Left hindlimb (tissue), 1 donor: ENCODE measurements at places on chromosomes 7 and 10.

GRCh38 chr7:124351950-124352349 is 319.1 kb upstream of the TMEM229A start:
- DNase-seq = no peak

- no peak for DNase-seq
These were observed 73.3 kb downstream of the CXCL12 start for GRCh38 chr10:44311563-44312051.

- DNase-seq = no peak
These were observed 116.5 kb downstream of the CABCOCO1 start for GRCh38 chr10:61779276-61779675.

GRCh38 chr10:30744106-30744505 is 114.6 kb upstream of the LYZL2 start:
- no peak for DNase-seq

- no peak for DNase-seq
These were observed 32.5 kb upstream of the DAGLB start for GRCh38 chr7:6480323-6480660.

DNA sequence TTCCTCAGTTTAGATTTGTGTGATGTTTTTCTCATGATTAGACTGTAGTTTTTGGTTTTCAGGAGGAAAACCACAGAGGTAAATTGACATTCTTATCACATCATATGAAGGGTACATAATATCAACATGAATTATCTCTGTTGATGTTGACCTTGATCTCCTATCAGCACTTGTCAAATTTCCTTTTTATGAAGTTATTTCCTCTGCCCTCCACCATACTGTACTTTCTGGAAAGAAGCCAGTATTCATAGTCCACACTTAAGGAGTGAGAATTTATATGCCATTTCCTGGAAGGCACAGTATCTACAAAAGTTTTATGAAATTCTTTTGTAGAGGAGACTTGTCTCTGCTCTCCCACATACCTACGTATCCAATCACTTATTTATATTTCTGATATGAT is 807.2 kb upstream of the MBL2 start:
- no peak for DNase-seq

- no peak for DNase-seq
These were observed 235.1 kb downstream of the SEMA3E start for GRCh38 chr7:83413831-83414230.

- no peak for DNase-seq
These were observed 8.8 kb upstream of the ZNF503 start for GRCh38 chr10:75410132-75411005.

- DNase-seq = no peak
These were observed 8.1 kb downstream of the ADAP1 start for GRCh38 chr7:946256-946996.

GRCh38 chr10:17820943-17821342 is 11.8 kb downstream of the MRC1 start:
- no peak for DNase-seq

DNA sequence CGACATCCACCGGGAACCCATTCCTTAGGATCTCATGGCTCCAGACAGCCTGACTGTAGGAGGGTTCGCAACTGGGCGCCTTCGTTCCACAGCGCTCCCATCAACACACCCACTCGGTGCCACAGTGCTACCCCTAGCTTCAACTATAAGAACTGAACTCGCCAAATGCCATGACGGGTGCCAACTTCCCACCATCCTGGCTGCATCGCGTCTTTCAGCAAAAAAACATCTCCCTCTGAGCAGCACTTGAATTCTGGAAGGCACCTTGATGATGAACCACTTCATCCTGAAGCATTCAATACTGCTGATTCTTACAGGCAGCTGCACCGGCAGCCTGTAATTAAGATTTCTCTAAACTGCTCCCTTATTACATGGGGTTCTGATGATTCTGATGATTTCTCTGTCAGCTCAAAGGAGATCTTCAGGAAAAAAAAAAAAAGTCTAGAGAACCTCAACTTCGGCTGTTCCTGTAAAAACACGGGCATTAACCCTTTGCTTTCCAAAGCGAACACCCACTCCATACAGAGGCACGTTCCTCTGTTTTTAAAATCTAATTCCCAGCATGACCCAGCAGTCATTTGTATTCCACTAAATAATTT is 1.3 kb downstream of the CYTH3 start:
- peak; percentile 69 for DNase-seq

DNA sequence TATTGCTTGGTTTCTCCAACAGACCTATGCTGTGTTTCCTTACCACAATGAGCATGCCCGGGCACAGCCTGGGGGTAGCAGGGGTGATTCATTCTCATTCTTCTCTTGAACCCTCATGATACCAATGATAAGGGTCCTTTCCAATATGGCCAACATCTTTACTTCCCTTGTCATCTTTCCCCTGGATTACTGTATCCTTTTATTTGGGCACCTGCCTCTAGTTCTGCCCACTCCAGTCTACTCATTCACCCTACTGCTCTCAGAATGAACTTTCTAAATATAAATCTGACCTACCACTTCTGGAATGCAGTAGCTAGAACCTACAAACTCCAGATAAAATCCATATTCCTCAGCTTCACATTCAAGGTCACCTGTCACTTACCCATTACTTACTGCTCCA is 26.4 kb upstream of the ITPRID1 start:
- DNase-seq = no peak

- DNase-seq = no peak
These were observed 128.4 kb downstream of the ELMO1 start for GRCh38 chr7:37320140-37320847.

- DNase-seq = no peak
These were observed 1094.0 kb downstream of the KCNMA1 start for GRCh38 chr10:76543655-76544054.

DNA sequence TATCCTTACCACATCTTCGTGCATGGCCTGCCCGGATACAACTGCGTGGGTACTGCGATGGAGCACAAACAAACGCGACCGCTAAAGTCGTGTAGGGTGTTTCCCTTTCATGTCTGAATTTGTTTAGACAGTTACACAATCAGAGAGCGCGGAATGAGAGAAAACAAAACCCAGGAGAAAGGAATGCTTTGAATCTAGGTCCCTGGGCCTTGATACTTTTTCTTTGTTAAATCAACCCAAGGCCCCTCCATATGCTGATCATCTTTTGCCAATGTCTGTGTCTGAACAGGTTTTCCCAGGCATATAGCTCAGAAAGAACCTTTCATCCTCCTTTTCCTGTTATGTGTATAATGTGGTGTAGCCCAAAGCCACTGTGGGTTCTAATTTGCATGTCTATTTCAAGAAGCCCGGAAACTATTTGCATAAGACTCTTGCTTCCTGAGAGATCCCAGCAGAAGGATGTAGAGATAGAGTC is 145.8 kb downstream of the FRMD4A start:
- DNase-seq = no peak

DNA sequence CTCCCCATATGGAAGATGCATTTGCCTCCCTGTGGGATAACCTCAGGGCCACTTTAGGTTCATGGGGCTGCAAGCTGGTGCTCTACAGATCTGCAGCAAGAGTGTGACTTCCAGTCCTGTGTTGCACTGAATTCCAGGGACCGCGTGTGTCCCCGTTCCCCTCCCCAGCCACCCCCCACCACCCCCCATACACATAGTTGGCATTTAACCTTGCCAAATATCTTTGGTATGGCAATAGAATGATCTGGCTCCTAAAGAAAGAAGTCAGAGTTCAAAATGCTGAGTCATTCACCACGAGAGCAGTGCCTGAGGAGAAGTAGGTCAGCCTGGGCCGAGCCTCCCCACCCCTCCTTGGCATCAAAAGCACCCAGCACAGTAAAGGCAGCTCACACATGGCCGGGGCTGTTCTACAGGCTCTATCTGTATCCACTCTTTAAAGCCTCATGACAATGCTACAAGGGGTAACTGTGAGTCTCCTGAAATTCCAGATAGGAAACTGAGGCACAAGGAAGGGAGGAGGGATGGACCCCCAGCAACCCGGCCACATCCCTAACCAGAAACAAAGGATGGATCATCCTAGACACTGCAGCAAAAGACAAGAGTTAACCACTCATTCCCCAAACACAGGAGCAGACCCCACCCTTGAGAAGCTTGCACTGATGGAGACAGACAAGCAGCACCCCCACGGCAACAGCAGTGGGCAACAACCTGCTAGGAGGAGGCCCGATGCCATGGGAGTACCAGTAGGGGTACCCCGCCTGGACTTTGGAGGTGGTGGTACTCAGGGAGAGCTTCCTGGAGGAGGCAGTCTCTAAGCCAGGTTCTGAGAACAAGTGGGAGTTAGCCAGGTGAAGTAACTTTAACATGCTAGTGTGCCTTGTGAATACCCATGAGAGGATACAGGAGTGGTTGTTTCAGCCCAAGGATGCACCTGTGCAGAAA is 70.3 kb upstream of the NANOS1 start:
- no peak for DNase-seq

GRCh38 chr7:137882806-137883205 is 36.0 kb upstream of the DGKI start:
- no peak for DNase-seq

- DNase-seq = no peak
These were observed 88.1 kb downstream of the XPNPEP1 start for GRCh38 chr10:109835257-109835656.

DNA sequence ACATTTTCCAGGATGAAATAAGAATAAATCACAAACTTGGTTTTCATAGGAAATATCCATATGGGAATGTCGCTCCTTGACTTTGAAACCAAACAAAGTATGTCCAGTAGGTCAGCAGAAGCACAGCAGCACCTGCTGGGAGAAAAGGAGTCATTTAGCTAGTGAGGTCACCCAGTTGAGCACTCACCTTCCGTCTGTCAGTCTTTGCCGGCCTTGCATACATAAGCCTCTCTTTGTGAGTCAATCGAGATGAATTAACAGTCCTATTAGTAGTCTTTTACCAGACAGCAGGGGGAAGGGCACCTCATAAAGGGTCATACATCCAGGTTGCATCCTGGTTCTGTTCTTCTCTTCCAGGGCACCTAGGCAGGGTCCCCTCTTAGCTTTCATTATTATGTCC is 232.5 kb upstream of the FZD1 start:
- no peak for DNase-seq

DNA sequence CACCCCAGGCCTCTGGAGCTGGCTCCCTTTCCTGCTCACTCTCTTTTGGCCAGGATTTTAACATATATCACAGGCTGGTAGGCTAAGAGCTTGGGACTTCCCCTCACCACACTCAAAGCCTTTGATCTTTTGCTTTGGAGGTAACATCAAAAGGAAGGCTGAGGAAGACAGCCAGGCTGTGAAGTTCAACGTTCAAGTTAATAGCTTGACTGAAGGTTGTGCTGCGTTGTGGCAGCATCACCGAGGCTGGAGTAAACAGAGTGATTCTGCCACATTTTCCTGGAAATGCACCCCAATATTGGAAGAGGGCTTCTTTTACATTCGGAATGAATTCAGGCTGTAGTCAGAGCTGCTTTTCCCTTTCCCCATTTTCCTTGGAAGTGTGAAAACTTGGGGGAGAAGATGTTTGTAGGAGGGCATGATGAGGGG is 57.3 kb downstream of the TCF7L2 start:
- no peak for DNase-seq

DNA sequence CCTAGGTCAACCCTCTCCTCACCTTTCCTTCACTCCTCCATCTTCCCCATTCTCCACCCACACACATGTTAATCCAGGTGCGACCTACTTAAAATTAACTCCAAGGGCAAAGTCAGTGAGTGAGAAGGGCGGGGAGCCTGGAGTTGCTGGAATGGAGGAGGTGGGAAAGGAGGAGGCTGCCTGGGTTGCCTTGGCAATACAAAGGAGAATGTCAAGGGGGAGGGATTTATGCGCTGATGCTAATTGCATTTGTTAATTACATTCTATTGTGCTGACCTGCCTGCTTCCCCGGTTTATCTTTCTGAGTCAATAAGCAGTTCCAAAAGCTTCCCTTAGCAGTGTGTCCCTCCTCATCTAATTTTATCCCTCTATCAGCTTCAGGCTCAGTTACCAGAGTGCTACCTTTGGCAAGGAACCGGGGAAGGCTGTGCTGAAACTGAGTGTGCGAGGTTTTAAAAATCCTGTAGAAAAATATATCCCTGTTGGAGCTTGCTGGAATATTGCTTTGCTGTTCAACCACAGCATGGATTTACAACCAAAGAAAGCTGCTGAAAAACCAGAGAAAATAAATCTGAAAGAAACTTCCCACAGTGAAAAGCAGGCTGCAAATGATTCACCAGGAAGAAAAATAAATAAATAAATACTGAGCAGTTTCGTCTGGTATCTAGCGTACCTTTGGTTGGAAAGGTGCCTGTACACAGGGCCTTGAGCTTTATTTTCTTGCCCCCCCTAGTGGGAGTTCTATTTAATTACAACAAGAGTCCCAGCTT is 113.2 kb upstream of the DGKB start:
- no peak for DNase-seq

DNA sequence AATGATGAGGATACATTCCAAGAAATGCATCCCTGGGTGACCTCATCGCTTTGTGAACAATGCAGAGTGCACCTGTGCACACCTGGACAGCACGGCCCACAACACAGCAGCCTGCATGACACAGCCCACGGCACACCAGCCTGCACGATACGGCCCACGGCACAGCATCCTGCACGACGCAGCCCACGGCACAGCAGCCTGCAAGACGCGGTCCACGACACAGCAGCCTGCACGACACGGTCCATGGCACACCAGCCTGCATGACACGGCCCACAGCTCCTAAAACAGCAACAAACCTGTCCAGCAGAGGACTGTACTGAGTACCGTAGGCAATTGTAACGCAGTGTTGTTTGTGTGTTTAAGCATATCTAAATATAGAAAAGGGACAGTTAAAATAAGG is 134.7 kb upstream of the PPP2R2D start:
- no peak for DNase-seq

- peak; percentile 83 for DNase-seq
These were observed 1.1 kb downstream of the JMJD1C start for GRCh38 chr10:63464402-63465292.

- no peak for DNase-seq
These were observed 37.0 kb downstream of the GSDME start for GRCh38 chr7:24720283-24720682.

- DNase-seq = no peak
These were observed 18.5 kb downstream of the BICC1 start for GRCh38 chr10:58531084-58531695.

DNA sequence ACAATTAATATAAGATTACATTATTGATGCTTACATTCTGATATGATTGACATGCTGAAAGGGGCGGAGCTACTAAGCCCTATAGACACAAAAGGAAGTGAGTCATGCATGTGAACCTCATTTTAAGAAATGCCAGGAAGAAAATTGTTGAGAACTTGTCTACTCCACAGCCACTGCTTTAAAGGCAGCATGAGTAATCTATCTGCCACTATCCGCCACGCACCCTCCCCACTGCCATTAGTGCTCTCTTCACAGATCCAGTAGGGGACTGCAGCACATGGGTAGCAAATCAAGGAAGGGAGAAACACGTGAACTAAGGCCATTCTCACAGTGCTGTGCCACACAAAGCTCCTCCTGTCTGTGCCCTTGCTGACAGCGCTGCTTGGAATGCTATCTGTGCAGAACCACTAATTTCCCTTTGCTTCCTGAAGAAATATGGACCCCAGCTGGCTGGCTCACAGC is 524.8 kb downstream of the GRM8 start:
- DNase-seq = no peak

GRCh38 chr10:127148933-127149220 is 47.5 kb downstream of the INSYN2A start:
- DNase-seq = no peak

- DNase-seq = no peak
These were observed 223.6 kb downstream of the ARL4A start for GRCh38 chr7:12911053-12911452.
